Body of pancreas (tissue), 4 donors: ENCODE measurements at places on chromosomes 2 and 18.

DNA sequence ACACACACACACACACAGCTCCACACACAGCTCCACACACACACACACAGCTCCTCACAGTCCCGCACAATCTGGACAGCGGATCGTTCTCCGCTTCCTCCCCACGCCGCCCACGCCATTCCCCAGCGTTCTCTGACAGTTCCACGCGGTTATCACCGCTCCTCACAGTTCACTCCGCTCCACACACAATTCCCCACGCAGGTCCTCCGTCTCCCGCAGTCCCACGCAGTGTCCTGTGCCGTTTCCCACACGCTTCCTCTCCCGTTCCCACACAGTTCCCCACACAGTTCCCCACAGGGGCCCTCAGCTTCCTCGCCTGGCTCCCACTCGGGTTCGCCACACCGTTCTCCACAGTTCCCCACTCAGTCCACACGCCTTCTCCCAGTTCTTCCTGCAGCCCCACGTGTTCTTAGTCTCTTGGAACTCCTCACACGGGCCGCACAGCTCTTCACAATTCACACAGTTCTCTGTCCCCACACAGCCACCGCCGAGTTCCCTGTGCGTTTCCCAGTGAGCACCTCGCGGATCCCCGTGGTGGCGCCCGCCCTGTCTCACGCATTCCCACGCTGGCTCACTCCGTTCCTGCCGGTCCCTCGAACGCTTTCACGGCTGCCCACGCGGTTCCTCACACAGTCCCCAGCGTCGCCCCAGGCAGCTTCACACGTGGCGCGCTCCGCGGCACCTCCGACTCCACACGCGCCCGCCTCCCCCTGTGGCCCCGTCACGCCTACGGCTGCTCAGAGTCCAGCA is 38.4 kb downstream of the KIF1A start:
- no peak overlapping the region for H3K4me3 ChIP-seq
- no peaks in the 10 kb centered on the region for H3K4me1 ChIP-seq
- DNase-seq, result no peak
- H3K36me3 ChIP-seq, result no peaks in the 10 kb centered on the region
- H3K27ac ChIP-seq, result no peak overlapping the region

DNA sequence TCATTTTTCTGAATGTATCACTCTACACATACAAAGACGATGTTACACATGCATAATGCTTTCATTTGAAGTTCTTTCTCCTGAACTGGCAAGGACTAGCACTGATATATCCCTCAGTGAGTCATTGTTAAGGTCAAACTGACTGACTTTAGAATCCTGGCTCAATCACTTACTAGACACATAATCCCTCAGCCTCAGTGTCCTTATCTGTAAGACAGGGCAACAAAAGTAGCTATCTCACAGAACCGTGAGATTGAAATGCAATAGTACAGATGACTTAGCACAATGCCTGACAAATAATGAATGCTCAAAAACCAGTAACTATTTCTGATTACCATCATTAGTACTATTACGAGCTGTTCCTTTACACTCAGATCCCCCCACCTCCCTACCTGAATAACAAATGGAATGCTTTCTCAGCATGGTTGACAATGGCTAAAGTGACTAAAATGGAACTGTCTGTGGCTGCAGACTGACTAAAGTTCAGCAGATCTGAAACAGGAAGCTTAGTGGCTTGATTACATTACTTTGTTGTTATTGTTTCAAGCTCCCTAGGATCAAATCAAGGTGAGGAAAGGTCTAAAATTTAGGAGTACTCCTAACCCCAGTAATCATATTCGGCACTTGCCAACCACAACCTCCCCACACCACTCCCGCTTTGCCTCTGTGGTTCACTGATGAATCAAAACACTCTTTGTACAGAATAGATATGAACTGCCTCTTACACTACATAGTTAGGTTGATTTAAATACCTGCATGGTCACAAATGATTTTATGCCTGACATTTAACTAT is 35.8 kb upstream of the CACNB4 start:
- no peak for DNase-seq
- no peak overlapping the region for H3K4me3 ChIP-seq
- H3K27ac ChIP-seq, result no peak overlapping the region
- H3K4me1 ChIP-seq, result peaks cover 28% of the 10 kb centered on the region

GRCh38 chr2:151695778-151696177 is 38.5 kb downstream of the NEB start:
- H3K4me3 ChIP-seq, result no peak overlapping the region
- no peaks in the 10 kb centered on the region for H3K4me1 ChIP-seq
- H3K27me3 ChIP-seq, result no peaks in the 10 kb centered on the region
- no peak overlapping the region for H3K27ac ChIP-seq
- no peak for DNase-seq
- H3K36me3 ChIP-seq, result no peaks in the 10 kb centered on the region

GRCh38 chr2:105732101-105732500 is 12.6 kb upstream of the NCK2 start:
- H3K27me3 ChIP-seq, result no peaks in the 10 kb centered on the region
- no peak overlapping the region for H3K4me3 ChIP-seq
- no peak overlapping the region for H3K27ac ChIP-seq
- H3K4me1 ChIP-seq, result no peaks in the 10 kb centered on the region

- DNase-seq, result no peak
- peaks cover 25% of the 10 kb centered on the region for H3K4me1 ChIP-seq
- H3K36me3 ChIP-seq, result no peaks in the 10 kb centered on the region
- H3K4me3 ChIP-seq, result no peak within 1 kb of the TSS
These were observed at the start of gene NETO1 for GRCh38 chr18:72867746-72868584. Gene NETO1, minus strand, starts transcription at chr18:72867987. Its CDS starts 696 bp downstream, at chr18:72867291.

GRCh38 chr2:97951155-97951680 is 44.5 kb downstream of the TMEM131 start:
- peaks cover 11% of the 10 kb centered on the region for H3K4me1 ChIP-seq
- no peak overlapping the region for H3K4me3 ChIP-seq
- no peaks in the 10 kb centered on the region for H3K27me3 ChIP-seq
- no peak overlapping the region for H3K27ac ChIP-seq
